Trophoblast cell (in vitro differentiated cells and primary cell): ENCODE measurements at places on chromosomes 3 and 15.

DNA sequence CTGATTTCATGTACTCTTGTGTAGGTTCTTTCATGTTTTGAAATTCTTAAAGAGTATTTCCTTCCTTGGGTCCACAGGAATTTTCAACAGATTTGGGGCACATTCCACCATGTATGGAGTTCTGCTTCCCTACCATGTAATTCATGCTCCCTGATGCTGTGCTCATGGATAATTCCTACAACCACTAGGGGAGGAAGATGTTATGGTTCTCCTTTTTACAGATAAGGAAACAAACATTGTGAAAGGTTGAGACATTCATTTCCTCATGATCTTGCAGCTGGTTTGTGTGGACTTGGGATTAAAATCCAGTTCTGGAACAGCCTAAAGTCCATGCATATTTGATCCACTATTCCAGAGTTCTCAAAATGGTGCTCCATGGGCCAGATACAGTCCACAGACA lies 174.9 kb upstream of the FRMD4B start:
- no peak for DNase-seq

DNA sequence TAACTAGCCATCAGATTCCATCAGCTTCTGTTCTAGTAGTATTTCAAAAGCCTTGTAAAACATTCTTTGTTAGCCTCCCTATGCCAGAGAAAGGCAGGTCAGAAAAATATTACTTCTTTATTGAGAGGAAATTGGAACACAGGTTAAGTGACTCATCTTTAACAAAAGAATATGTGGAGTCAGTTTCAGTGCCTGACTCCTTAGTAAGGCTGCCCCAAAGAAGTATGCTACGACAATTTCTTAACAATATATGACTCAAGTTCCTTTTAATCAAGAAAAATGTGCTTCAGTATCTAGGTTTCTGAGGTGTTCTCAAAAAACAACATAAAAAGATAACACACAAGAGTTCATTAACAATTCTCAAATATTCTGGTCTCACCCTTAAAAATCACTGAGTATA lies 139.2 kb downstream of the VPS13C start:
- DNase-seq, result no peak

DNA sequence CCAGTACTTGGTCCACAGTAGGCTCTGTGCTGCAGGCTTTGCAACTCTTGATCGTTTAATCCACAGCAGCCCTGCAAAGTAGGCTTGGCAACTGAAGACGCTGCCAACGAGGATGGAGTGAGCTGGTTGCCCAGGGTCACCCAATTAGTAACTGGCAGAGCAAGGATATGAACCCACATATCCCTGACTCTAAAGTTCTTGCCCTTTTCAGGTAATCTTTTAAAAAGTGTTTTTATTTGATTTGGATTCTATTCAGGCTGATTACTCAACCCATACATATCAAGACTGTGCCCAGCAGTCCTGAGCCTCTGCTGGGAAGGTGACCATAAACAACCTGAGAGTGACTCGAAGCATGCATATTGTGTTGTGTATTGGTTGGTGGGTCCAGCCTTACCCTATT lies 50.3 kb downstream of the PSMD6 start:
- no peak for DNase-seq

DNA sequence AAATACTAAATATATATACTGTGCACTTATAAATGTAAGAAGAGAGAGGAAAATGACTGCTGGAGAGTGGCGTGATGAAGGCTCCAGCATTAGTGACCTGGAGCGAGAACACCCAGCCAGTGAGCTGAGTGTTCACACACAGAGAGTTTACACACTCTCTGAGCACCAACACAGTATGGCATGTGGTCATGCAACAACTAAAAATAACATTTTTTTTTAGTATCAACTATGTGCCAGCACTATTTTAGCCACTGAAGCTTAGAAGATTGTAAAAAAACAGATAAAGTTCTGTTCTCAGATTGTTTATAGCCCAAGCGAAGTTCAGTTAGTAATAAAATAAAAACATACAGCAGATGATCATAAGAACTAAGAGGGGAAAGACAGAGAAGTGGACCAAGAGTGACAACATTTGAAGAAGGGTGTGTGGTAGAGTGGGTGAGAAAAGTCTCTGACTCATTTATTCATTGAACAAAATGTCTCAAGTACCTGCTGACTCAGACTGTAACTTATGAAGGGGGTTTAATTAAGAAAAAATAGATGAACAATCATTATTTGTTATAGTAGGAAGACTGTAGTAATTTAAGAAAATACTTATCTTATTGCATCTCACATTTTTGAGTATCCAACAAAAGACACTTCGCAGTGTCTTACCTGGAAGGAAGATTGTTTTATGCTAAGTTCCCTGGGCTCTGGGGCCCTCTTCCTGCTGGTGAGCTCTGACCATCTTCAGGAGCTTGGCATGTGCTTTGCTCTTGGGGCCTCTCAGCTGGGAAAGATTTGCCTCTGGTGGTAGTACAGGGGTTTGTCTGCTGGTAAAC lies 43.8 kb downstream of the GAP43 start:
- no peak for DNase-seq

DNA sequence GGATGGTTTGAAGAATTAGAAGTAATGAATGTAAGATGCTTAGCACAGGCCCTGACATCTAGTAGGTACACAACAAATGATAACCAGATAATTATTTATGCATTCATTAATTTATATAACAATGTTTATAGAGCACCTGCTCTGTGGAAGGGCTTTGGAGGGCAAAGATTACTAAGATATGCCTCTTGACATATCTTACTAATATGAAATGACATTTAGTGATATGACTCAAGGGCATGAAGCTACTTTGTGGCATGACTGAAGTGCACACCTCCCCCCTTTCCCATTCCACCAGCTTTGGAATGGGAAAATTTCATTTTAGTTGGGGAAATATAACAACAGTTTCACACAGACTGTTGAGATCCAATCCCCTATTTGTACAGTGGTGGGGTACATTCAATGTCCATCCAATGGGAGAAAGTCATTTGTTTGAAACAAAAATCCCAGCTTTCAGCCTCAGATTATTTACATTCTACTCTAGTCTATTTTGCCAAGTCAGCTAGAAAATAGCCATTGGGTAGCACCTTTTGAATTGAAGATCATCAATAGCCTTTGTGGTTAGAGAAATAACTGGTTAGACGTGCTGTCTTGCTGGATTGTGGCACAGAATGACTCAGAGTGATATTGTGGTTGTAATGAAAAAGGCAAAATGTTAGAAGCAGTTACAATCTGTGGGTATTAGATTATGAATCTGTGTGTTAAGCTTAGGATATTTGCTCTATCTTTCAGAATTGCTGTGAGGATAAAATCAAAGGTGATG lies 72.9 kb downstream of the MOBP start:
- no peak for DNase-seq

GRCh38 chr15:58980351-58980939 lies 7.0 kb upstream of the RNF111 start:
- DNase-seq, result no peak

DNA sequence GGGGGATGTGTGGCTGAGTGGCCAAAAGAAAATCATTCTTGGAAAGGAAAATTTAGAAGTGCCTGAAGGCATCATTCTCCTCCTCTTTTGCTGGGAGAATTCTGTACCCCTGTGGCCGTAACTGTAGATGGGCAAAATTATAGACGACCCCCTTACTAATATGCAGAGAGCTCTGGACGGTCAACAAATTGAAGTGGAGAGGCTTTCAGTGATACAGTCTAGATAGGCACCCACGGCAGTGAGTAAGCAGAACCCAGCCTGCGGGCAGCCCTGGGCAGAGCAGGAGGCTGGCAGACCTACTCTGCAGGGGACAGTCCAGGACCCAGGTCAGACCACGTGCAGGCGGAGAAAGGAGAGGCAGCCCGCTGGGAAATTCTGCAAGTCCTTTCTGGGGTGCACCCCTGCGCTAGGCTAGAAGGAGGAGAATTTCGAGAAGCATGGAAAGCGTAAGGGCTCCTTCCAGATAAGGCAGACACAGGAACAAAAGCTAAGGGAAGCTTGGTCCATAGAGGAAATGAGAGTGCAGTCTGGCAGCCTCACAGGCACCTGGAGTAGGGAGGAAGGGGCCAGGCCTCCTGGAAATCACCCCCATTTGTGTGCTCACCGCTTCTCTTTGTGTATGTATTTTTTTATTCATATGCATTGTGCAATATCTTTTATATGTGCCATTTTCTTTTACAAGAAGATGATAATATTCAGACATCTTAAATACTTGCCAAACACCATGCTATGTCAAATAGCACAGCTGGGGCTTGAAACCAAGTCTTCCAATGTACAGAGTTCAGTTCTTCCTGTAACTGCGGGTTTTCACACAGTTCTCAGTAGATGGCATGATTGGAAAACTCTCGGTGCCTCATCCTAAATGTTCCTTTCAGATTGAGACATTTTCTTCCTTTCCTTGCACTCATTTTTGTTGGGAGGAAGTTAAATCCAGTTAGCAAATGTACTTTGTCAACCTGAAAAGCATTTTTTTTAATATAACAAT lies 40.2 kb downstream of the LRRK1 start:
- no peak for DNase-seq

DNA sequence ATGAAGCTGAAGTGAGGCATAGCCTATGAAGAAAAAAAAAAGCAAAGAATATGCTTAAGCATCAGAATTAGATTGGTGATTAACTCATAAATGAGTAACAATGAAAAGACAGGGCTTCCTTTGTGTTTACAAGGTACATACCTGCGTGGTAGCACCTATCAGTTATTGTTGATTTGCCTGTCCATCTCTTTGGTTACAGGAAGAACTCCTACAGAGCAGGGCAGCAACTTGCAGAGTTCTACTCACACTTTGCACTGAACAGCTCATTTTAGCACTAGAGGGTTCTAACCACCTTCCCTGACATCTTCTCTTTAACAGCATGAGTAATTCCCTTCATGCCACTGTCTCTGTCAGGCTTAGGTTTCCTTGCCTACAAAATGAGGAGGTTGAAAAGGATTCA lies 166.0 kb downstream of the DPH6 start:
- DNase-seq, result no peak

DNA sequence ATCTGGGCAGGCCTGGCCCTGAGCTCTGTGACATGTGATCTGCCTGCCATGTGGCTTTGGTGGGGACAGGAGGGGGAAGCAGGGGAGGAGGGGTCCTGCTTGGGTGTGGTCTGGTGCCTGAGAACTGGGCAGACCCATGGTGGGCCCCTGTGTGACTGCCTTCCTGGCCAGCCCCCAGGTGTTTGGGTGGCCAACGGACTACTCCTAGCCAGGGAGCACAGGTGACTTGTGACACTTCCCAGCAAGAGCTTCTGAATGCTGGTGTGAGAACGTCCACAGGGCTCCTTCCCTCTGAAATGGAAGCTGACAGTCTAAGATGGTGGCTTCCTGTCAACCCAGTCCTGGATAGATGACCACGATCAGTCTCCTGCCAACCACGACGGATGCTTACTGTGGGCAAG lies 136.1 kb upstream of the MEF2A start:
- no peak for DNase-seq

GRCh38 chr3:184300378-184300720 lies 1.3 kb downstream of the PSMD2 start:
- no peak for DNase-seq

GRCh38 chr15:55959744-55960447 lies 33.5 kb downstream of the NEDD4 start:
- DNase-seq, result peak; percentile 4

DNA sequence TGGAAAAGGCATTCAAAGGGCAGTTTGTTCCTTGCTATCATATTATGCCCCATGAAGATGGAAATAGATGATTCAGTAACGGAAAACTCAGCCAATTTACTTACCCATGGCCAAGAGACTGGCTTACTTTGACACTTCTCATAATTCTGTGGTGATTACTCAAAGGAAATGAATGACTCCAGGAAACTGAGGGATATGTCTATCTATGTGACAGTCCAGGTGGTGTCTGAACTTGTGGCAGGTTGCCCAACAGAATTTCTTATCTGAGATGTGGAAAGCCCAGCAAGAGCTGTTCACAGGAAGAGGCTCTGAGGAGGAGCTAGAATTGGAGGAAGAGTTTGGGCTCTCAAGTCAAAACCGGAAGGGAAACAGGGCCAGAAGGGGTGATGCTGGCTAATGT lies 91.2 kb downstream of the KCNAB1 start:
- peak; percentile 87 for DNase-seq

- peak; percentile 35 for DNase-seq
Observed at GRCh38 chr3:188431553-188431952, 277.6 kb downstream of the LPP start.

DNA sequence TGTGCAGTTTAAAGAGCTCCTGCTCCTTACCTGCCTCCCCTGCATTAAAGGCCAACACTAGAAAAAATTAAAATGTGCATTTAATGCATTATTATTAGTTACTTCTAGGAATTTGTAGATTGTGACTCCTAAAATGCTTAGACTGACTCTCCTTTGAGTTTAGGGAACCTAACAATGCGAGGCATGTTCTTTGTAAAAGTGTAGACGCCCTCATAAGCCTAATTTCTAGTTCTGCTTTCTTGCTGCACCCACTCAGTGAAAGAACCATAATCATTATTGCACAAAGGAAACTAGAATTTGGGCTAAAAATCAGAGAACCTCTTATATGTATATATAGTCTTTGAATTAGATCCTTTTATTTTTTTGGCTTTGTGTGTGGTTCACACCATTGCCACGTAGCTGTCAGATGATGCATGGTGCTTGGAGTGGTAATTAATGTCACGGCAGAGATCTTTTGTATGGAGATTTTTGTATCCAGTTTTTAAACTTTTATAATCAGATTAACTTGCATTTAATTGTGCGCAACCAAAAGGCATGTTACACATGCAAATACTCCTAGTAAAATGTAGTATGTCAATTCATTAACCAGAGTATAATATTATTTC lies 710 bp downstream of the ABHD10 start:
- DNase-seq, result no peak

DNA sequence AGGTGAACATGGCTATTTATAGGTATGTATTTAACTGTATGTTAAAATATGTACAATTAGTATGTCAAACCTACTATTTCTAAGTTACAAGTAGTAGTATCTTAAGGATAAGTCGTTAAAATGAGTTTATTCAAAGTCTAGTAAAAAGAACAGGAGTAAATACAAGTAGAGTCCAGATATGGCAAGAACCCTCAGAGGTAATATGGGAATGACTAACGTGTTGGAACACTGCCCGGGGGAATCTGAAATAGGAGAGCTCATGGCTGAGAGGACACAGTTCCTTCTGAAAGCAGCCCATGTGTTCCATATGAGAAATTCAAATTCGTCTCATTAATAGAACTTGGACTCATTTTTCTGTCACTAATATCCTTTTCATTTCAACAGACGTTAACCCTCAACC lies 158.8 kb downstream of the CLSTN2 start:
- DNase-seq, result peak; percentile 4

DNA sequence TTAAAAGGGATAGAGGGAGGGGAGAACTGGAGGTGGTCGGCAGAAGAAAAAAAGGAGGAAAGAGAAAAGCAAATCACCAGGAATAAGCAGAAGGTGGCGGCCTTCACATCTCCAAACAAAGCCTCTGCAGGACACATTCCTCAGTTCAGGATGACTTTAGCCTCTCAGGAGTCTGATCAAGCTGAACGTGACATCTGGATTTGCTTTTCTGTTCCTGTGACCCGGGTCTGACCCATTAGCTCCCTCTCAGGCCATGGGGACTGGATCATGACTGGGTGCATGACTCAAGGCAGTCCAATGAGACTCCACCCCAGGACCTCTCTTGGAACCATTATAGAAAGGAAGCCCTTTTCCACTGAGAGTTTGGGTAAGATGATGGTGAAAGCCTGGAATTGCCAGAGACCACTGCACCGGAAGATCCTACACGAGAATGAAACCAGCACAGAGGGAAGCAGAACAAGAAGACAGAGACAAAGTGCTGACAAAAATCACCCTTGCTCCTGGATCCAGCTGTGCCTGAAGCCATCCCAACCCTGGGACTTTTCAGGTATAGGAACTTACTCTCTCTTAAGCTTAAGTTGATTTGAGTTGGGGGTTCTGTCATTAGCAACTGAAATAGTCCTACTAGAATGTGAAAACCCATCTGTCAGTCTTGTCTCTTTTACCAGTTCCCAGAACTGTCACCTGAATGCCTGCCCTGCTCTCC lies 45.4 kb upstream of the RAD18 start:
- no peak for DNase-seq
